ENCODE measurements at places on chromosomes 1 and 21.

DNA sequence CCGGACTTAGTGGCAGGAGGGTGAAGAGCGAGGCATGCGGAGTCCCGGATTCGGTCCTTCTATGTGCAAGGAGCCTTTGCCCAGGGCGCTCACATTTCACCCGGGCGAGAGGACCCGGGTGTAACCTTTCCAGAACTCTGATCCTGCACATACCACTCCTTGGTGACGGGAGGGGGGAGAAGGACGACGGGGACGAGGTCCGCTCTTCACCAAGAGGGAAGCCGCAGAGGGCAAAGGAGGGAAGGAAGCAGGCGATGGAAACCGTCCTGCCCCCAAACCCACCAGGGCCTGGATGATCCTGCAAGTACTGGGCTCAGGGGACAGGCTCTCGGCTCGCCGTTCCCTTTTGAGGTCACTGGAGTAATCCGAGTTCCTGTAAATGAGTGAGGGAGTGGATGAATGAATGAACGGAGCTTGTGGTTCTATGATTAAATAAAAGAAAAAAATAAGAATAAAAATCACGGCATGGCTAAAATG, 993 bp downstream of the SYPL2 start:
- no peak overlapping the region for H3K4me3 ChIP-seq
- H3K27ac ChIP-seq = no peak overlapping the region
- H3K36me3 ChIP-seq = no peaks in the 10 kb centered on the region
- DNase-seq = no peak

- no peaks in the 10 kb centered on the region for H3K36me3 ChIP-seq
- H3K27ac ChIP-seq = no peak overlapping the region
- H3K27me3 ChIP-seq = no peaks in the 10 kb centered on the region
- no peak for DNase-seq
These were observed 698.0 kb downstream of the PTPRU start for GRCh38 chr1:29934255-29934772.

GRCh38 chr1:112929979-112930378, 26.0 kb downstream of the SLC16A1 start:
- H3K27ac ChIP-seq = no peak overlapping the region
- no peaks in the 10 kb centered on the region for H3K27me3 ChIP-seq
- peaks cover 30% of the 10 kb centered on the region for H3K4me1 ChIP-seq
- no peak for DNase-seq
- H3K4me3 ChIP-seq = no peak overlapping the region
- H3K36me3 ChIP-seq = no peaks in the 10 kb centered on the region

- H3K27ac ChIP-seq = no peak overlapping the region
- peak overlapping the region; percentile 76 for H3K4me3 ChIP-seq
- DNase-seq = no peak
These were observed 41.0 kb upstream of the SYNC start for GRCh38 chr1:32743380-32744070.

- no peaks in the 10 kb centered on the region for H3K27me3 ChIP-seq
- no peak overlapping the region for H3K27ac ChIP-seq
- no peak overlapping the region for H3K4me3 ChIP-seq
- H3K4me1 ChIP-seq = no peaks in the 10 kb centered on the region
- no peaks in the 10 kb centered on the region for H3K36me3 ChIP-seq
These were observed 437.8 kb downstream of the PTBP2 start for GRCh38 chr1:97159342-97159741.

- no peak overlapping the region for H3K27ac ChIP-seq
- H3K4me1 ChIP-seq = no peaks in the 10 kb centered on the region
- no peak overlapping the region for H3K4me3 ChIP-seq
- no peaks in the 10 kb centered on the region for H3K36me3 ChIP-seq
These were observed 72.0 kb downstream of the EPB41 start for GRCh38 chr1:28986306-28986910.

DNA sequence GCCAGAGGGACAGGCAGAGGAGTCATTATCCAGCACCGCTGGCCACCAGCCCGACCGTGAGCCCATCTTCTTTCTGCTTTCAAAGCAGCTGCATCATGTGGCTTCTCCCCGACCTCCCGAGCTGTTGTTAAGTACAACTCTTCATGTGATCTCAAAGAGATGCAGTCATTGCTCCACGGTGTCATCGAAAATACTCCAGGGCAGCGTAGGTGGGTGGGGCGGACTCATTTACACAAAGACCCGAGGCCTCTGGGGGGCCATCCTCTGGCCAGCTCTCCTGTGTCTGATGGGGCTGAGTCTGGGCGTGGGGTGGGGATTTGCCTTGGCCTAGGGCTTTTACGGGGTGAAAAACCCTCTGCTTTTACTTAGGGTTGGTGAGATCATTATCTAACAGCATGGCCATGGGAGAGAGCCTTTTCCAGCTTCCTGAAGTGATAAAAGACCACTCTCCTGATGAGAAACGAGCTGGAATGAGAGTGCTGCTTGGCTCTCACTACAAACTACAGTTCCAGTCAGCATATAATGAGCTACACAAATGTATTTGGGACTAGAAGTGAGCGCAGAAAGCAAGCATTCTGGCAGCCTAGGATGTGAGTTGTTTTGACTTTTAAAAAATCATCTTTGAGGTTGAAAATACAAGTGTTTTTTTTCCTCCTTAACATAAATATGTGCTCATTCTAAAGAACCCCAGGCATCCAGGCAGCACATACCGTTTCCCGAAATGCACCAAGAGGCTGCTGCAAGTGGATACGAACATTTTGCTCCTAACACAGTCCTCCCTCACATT, 165.0 kb downstream of the RHOU start:
- peaks cover 4% of the 10 kb centered on the region for H3K4me1 ChIP-seq
- H3K4me3 ChIP-seq = no peak overlapping the region
- H3K27me3 ChIP-seq = no peaks in the 10 kb centered on the region

- H3K27ac ChIP-seq = no peak overlapping the region
- no peaks in the 10 kb centered on the region for H3K27me3 ChIP-seq
- DNase-seq = no peak
- H3K36me3 ChIP-seq = no peaks in the 10 kb centered on the region
These were observed 18.6 kb downstream of the GRIK3 start for GRCh38 chr1:37015713-37016112.

DNA sequence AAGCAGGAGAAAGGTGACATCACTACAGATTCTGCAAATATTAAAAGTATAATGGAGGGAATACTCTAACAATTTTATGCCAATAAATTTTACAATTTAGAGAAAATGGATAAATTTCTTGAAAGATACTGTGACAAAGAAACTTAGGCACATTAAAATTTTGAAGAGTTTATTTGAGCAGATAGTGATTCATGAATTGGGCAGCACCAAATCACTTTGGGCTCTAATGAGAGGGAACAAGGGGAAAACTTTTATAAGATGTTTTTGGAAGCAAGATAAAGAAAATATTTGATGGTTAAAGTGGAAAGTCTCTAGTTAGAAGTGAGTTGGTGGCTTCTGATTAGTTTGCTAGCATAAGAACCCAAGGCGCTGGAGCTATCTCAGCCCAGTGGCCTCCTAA, 55.2 kb upstream of the FMN2 start:
- H3K27ac ChIP-seq = no peak overlapping the region
- no peak for DNase-seq
- H3K4me1 ChIP-seq = no peaks in the 10 kb centered on the region
- no peak overlapping the region for H3K4me3 ChIP-seq
- H3K27me3 ChIP-seq = no peaks in the 10 kb centered on the region

DNA sequence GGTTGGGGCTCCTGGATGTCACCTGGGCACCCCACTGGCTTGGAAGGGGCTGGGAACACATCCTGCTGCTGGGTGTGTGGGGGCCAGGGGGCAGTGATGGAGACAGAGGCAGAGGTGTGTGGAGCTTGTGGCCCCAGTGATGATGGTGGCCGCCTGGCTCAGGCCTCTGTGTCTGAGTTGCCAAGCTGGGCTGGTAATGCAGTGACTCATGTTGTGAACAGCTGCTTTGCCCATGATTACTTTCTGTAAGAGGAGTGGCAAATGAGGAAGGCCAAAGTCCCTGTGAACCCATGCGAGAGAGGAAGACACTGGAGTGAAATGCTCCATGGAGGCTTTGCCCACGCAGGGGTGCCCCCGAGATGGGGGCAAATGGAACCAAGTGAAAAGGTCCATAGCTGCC, 86.8 kb downstream of the KCNJ6 start:
- no peak overlapping the region for H3K27ac ChIP-seq
- no peak overlapping the region for H3K4me3 ChIP-seq
- DNase-seq = no peak
- H3K4me1 ChIP-seq = peaks cover 11% of the 10 kb centered on the region
- H3K36me3 ChIP-seq = no peaks in the 10 kb centered on the region

DNA sequence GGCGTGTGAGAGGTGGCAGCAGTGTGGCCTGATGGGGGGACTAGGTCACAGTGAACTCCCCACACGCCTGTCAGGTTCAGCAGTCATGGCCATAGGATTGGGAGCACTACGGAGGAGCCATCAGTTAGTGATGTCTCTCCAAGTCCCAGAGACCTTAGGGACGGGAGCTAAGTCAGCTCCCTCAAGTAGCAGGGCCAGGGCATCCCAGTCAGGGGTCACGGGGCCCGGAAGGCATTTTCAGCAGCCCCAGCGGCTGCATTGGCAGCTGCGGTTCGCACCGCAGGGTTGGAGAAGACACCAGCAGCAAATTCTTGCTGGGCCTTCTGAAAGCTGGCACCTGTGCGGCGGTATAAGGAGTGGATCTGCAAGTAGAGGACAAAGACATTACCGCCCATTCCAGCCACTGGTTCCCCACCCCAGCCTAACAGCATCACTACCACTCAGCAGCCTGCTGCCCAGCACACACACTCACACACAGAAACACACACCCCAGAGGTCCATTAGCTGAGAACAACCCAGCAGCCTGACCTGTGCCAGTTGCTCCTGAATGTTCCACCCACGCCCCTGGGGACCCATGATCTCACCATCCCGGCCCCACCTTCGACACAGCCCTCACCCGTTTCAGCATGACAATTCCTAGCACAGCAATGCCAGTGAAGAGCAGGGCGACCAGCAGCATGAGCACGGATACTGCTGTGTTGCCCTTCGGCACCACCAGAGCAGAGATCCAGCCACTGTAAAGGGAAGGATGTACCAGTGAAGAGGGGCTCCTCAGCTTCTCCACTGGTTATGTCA, 972 bp upstream of the ENTREP3 start:
- DNase-seq = no peak
- H3K36me3 ChIP-seq = no peaks in the 10 kb centered on the region
- peak overlapping the region; percentile 52 for H3K4me3 ChIP-seq
- H3K27me3 ChIP-seq = no peaks in the 10 kb centered on the region
- no peaks in the 10 kb centered on the region for H3K4me1 ChIP-seq
- H3K27ac ChIP-seq = peak overlapping the region; percentile 93

DNA sequence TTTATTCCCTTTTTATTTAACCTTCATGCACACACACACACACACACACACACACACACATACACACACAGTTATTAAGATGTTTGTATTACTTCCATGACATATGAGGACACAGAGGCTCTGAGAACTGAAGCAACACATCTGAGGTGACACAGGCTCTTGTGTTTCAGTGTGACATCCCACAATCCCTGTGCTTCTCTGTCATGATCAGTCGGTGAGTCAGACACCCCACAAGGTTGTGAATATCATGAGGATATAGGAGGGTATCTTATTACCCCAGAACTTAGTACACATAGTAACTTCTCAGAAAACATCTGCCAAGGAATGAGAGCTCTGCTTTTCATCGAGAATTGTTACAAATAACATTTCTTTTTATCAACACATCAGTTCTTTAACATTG, 459.3 kb downstream of the PLPP3 start:
- no peak for DNase-seq
- H3K4me3 ChIP-seq = no peak overlapping the region
- H3K27me3 ChIP-seq = no peaks in the 10 kb centered on the region
- H3K27ac ChIP-seq = no peak overlapping the region

DNA sequence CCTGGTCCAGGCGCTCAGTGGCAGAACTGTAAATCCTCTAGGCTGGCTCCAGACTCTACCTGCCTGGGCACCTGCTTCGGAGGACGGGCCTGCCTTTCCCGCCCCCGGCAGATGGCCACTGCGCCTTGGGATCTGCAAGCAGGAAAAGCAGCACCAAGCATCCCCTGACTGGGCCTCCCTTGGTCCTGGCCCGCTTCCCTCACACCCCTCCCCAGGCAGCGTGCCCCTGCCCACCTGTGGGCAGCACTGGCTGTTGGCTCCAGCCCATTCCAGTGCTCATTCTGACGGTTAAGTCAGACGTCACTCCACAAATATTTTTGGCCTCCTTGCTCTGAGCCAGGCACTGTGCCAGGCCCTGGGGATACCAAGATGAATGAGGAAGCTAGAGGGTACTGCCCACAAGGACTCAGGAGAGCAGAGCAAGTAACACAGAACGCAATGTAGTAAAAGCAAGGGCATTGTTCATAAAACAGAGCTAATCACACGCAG, 22.0 kb upstream of the BLACAT1 start:
- no peak overlapping the region for H3K27ac ChIP-seq
- DNase-seq = no peak
- no peaks in the 10 kb centered on the region for H3K36me3 ChIP-seq
- H3K4me1 ChIP-seq = no peaks in the 10 kb centered on the region
- no peak overlapping the region for H3K4me3 ChIP-seq

GRCh38 chr1:167720965-167721616, 691 bp upstream of the MPZL1 start:
- H3K27ac ChIP-seq = peak overlapping the region; percentile 85
- H3K27me3 ChIP-seq = no peaks in the 10 kb centered on the region
- peak overlapping the region; percentile 81 for H3K4me3 ChIP-seq
- peaks cover 59% of the 10 kb centered on the region for H3K4me1 ChIP-seq
- peak; percentile 59 for DNase-seq
- H3K36me3 ChIP-seq = no peaks in the 10 kb centered on the region

- H3K36me3 ChIP-seq = no peaks in the 10 kb centered on the region
- no peak for DNase-seq
- H3K4me3 ChIP-seq = no peak overlapping the region
- H3K4me1 ChIP-seq = no peaks in the 10 kb centered on the region
These were observed 15.3 kb downstream of the CASZ1 start for GRCh38 chr1:10781137-10781536.

DNA sequence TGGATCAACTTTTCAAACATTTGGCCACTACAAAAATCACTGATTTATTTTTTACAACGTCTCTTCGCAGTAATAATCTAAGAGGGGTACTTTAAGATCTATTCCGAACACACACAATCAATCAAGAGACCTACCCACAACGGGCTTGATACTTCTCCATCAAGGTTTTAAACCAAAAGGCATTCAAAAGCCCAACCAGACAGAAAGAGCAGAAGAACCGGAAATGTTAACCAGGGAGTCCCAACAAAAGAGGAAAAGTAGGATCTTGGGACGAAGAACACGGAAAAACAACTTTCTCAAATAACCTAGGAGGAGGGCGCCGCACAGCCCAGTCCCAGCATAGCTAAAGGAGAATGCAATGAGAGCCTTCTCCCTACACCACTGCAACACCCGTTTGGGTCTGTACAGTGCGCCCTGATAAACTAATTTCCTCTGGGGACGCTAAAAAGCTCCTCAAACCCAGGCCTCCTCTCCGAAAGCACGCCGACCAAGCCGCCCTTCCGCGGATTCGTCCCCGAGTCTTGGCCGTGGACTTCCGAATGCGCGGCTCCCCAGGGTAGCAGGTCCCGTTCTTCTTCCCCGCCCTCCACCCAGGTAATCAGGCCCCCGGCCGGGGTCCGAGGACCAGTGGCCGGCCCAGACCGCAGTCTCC, 623 bp downstream of the RPL22 start:
- peak overlapping the region; percentile 87 for H3K4me3 ChIP-seq
- peaks cover 14% of the 10 kb centered on the region for H3K4me1 ChIP-seq
- no peaks in the 10 kb centered on the region for H3K27me3 ChIP-seq
- no peaks in the 10 kb centered on the region for H3K36me3 ChIP-seq
- peak overlapping the region; percentile 95 for H3K27ac ChIP-seq
